ENCODE measurements at places on chromosomes 11 and 22.

GRCh38 chr22:40516416-40516815 lies 120.1 kb downstream of the MRTFA start:
- DNase-seq = no peak

- no peak for DNase-seq
Measured at GRCh38 chr11:34624069-34624468, 3.2 kb downstream of the EHF start.

- no peak for DNase-seq
Measured at GRCh38 chr22:19597399-19597735, 73.2 kb upstream of the CLDN5 start.

DNA sequence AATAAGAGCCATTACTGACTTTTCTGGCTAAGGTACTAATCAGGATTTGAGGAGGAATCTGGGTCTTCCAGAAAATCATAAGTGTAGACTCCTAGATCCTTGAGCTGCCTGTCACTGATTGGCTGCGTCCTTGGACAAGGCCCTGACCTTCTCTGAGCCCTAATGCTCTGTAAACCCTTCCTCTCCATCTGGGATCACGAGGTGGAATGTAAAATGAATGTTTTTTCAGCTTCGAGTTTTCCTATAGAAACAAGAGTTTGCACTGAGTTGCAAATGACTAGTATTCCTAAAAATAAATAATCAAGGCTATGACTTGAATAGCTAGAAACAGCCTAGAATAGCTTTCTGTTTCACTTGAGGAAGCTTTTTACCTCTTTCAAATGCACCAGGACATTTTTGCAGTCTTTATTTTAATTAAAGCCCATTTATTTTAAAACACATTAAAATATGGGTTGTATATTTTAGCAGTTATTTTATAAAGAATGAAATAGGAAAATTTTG lies 1.1 kb upstream of the DIXDC1 start:
- no peak for DNase-seq

GRCh38 chr11:20026629-20027555 lies 133.4 kb downstream of the DBX1 start:
- DNase-seq = no peak

- peak; percentile 72 for DNase-seq
Measured at GRCh38 chr22:39003165-39003638, 10.9 kb upstream of the APOBEC3C start.

GRCh38 chr11:2805388-2806056 lies 80.1 kb downstream of the CDKN1C start:
- DNase-seq = no peak

- DNase-seq = no peak
Measured at GRCh38 chr11:27058456-27058855, 17.8 kb downstream of the BBOX1 start.

DNA sequence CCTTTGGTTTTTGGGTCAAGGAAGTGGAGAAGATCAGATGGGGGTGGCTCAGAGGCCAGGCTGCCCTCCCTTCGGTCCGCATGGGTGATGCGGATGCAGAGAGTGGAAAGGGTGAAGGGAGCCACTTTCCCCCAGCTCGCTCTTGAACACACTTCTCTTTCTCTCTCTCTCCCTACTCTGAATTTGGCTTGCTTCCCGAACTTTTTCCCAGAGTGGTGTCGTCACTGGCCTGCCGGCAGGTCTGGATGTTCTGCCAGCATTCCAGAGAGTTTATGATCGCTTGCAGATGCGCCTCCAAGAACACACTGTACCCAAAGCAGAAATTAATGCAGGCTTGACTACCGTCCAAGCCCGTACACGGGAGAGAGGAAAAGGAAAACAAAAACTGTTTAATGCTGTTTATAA lies 103.2 kb downstream of the ZBTB16 start:
- peak; percentile 78 for DNase-seq

GRCh38 chr22:26086359-26086758 lies 82.9 kb upstream of the SEZ6L start:
- DNase-seq = peak; percentile 36

- peak; percentile 64 for DNase-seq
Measured at GRCh38 chr11:117511483-117511930, 183.9 kb downstream of the CEP164 start.

DNA sequence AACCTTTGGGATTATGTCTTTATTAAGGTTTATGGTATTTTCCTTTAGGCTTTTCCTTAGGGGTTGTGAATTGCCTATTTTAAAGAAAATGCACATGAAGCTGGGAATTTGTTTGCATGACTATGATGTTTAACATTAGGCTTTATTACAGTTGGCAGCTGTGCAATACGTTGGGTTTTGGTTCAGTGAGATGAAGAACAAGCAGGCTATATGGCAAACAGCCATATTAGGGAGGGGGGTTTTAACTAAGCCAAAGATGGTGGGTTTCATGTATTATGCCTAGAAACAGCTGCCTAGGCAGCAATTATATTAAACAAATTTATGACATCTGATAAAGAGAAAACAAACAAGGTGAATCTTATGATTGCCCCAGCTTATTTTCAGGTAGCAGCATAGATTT lies 880.8 kb downstream of the FAM181B start:
- DNase-seq = no peak

DNA sequence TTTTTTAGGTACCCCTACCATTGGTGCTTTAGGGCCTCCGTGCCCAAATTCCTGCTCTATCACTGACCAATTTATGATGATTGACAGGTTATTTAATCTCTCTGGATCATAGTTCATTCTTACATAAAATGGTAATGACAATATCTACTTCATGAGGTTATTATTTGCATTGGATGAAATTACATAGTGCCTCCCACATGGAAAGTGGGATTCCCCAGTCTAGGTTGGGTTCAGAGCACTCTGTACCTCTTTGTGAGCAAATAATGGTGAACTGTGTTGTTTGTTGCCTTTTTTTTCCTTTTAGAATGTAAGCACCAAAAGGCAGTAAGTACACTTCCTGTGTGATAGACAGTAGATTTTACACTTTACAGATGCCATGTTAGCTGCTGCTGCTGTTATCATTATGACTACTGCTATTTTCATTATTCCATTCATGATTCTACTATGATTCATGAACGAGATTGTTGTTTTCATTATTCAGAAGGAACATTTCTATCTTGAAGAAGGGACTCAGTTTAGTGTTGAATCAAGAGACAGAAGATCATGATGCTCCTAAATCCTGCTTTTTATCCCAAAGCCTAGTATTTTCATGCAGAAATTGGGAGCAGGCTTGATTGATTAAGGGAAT lies 100.8 kb downstream of the ALX4 start:
- no peak for DNase-seq

DNA sequence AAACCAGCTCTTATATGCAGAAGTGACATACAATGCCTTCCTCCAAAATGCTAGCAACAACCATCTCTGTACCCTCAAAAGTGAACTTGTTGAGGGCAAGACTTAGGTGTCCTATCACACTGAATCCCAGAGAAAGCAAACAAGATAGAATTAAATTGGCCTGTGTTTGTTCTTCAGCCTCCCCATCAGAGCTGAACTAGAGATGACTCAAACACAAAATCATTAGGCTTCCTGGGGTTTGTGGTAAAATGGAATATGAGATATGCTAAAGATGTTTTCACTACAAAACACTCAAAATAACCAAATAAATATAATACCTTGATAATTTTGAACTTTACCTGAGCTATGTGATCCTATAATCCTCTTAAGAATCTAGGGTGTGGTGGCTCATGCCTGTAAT lies 31.6 kb downstream of the ZNF214 start:
- no peak for DNase-seq

DNA sequence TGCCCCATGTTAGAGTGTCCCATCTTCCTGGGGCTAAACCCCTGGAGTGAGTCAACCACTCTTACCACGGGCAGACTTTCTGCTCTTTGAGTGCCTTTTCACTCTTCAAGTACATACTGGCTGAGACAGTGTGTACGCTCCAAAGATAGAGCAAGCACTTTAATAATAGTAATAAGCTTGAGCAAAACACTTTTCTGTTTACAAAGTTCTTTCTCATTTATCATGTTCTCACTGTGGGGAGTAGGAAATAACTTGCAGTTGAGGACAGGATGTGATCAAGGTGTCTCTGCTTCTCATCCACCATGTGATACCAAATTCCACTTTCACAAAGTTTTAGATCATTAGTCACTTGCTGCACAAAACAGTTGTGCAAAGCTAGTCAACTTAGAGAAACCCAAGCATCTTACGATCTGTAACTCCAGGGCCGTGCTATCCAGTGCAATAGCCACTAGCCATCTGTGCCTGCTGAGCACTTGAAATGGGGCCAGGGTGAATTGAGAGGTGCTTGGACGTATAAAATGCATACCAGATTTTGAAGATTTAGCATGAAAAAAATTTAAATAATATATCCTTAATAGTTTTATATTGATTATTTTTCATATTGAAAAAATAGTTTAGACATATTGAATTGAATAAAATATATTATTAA lies 135.3 kb downstream of the KIF18A start:
- no peak for DNase-seq

- no peak for DNase-seq
Measured at GRCh38 chr11:15699978-15700377, 585.3 kb downstream of the INSC start.

DNA sequence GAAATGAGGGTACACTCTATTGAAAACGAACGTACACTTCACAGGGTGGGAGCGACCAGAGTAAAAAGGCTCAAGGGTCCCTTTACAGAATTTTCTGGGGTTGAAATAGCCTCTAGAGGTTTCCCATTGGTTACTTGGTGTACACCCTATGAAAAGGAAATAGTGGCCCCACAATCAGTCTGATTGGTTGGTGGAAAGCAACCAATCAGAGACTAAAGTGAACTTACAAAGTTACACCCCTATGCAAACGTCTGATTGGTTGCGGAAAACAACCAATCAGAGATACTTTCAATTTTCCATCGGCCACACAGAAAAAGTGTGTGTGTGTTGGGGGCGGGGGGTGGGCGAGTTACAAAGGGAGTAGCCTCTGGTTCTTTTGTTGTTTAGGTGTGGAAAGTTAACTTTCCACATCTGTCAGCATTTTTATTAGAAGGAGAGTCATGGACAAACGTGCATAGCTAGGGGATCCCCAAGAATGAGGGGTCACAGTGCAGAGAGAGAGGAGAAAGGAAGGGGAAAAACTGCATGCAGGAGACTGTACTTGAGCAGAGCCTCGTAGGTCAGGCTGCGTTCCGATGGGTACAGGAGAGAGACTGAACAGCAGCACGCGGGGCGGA lies 1152.1 kb downstream of the TBC1D22A start:
- DNase-seq = no peak

- DNase-seq = no peak
Measured at GRCh38 chr22:40407831-40408717, 37.7 kb downstream of the SGSM3 start.

DNA sequence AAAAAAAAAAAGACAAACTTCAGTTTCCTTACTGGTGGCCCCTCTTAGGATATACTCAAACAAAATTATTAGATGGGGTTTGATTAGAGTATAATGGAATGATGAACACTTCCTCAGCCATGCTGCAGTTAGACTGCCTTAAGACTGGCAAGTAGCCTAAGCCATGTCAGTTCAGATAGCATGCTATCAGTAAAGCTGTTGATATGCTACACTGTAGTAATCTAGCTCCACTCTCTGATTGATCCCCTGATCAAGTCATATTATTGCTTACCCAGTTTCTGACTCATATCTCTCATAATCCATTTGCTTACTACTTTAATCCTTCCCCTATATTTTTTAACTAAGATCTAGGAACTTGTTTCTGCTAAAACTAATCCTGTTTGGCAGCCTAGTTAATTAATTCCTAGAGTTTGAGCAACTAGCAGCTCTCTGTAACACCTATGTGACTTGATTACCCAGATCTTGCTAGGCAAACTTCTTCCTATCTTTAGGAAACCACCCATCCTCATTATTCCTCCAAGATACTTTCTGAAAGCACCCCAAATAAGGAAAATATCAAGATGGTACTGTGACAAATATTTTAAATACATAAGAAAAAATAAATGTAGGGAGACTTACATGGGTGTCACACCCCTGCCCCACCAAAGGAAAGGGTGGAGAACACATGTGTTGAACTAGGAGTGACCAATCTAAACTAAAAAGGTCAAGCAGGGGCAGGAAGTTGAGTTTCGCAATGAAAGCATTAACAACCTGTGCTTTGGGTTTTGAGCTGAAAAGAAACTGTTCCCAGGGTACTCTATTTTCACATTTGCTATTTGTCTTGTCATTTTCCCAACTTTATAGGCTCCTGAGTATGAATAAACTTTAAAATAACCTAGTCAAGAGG lies 43.2 kb downstream of the PIK3C2A start:
- DNase-seq = no peak

- DNase-seq = peak; percentile 9
Measured at GRCh38 chr22:44399906-44400762, 87.4 kb upstream of the SHISAL1 start.

DNA sequence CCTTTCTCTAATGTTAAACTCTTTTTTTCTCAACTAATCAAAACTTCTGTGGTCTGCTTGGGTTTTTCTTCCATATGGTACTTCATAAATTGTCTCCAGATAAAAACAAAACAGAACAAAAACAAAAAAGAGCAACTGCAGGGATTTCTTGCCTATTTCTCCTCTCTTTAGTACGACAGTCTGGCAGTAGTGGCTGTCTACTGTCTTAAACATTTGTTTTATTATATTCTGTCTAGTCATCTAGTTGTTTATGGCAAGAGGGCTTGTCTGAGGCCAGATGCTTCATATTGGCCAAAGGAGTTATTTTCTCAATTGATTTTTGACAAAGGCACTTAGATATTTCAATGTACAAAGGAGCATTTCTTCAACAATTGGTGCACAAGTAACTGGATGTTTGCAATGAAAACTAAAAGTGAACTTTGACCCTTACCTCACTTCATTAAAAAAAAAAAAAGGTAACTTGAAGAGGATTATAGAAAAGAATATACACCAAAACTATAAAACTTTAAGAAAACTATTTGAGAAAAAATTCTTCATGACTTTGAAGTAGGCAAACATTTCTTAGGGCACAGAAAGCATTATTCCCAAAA lies 404.2 kb downstream of the LUZP2 start:
- no peak for DNase-seq

- DNase-seq = peak; percentile 12
Measured at GRCh38 chr11:65525546-65526480, 930 bp downstream of the SCYL1 start.

DNA sequence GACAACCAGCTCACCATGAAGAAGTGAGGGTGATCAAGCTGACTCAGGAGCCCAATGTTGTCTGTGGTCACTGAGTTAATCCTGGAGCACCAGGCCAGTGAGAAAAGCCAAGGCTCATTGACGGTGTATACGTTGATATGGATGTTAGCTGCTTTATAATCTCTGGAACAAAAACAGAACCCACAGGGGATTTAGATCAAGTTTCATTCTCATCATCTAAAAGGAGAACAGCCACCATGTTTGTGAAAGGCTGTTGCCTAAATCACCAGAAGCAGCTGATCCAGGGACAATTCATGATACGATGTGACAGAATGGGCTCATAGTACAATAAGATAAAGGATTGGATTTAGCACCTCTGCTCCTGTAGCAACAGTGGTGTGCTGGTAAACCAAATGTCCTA lies 68.5 kb downstream of the GDPD4 start:
- DNase-seq = no peak

Data from SK-N-SH (cell line).